ENCODE measurements at places on chromosomes 3 and 15.

GRCh38 chr3:125313060-125313635 is 62.0 kb downstream of the ZNF148 start:
- DNase-seq: peak; percentile 23

GRCh38 chr15:56813995-56814394 is 80.7 kb upstream of the ZNF280D start:
- no peak for DNase-seq

DNA sequence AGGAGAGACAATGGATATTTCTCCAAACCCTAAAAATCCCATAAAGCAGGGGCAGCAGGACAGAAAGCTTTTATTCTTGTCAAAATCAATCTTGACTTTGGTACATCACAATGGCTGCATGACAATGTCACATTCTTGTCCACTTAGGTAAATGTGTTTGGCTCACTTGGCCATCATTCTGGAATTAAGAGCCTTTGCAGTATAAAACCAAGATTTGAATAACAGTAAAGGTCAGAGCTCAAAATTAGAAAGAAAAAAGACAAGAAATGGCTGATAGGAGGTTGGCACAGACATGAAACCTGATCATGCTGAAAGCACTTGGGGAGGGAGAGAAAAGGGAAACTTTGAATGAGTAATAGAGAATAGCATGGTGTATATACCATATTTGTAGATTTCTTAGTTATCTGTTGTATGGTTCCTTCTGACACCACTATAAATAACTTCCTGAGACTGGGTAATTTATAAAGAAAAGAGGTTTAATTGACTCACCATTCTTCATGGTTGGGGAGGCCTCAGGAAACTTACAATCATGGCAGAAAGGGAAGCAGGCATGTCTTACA is 158.5 kb upstream of the SGO1 start:
- DNase-seq: no peak

DNA sequence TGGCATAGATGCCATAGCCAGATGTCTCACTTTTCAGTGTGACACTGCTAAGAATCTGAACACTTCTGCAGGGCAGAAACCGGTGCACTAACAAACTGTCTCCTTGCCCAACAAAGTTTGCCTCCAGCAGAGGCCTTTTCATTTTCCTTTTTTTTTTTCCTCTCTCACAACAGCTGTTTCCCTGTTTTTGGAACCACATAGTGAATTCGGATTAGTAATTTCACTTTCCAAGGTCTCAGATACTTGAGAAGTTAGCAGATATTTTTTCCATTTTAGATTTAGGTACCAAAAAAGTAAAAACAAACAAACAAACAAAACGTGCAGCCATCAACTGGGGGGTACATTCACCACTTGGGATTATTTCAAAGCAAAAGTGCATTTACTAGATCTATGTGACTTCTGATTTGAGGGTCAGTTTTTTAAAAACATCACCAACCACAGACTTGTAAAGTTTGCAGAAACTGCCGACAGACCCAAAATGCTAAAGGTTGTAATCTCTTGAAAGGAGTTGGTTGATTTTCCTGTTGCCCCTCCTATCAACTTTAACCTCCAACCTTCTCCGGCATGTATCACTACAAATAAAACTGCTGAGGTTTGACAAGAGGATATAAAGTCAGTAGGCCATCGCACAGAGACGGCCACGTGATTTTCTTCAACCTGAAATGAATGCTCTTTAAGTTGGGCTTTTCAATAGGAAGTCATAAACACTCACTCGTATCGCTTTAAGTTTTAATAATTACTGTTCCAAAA is 169.1 kb downstream of the CDIN1 start:
- no peak for DNase-seq

DNA sequence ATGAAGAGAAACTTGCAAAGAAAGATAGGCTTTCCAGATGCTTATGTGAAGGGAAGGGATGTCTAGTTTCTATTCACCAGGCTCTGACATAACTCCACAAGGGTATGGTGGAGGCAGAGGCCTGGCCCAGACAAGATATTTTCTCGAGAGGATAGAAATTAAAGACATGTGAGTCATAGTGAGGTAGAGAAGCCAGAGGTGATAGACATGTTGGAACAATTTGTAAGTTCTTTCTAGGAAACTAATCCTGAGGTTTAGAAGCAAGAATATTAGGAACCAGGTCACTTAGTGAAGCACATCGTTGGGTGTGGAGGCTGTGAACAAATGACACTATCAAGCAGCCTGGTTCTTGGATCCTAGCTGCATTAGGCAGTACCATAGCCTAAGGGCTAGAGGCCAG is 176.9 kb downstream of the BBX start:
- DNase-seq: peak; percentile 37

DNA sequence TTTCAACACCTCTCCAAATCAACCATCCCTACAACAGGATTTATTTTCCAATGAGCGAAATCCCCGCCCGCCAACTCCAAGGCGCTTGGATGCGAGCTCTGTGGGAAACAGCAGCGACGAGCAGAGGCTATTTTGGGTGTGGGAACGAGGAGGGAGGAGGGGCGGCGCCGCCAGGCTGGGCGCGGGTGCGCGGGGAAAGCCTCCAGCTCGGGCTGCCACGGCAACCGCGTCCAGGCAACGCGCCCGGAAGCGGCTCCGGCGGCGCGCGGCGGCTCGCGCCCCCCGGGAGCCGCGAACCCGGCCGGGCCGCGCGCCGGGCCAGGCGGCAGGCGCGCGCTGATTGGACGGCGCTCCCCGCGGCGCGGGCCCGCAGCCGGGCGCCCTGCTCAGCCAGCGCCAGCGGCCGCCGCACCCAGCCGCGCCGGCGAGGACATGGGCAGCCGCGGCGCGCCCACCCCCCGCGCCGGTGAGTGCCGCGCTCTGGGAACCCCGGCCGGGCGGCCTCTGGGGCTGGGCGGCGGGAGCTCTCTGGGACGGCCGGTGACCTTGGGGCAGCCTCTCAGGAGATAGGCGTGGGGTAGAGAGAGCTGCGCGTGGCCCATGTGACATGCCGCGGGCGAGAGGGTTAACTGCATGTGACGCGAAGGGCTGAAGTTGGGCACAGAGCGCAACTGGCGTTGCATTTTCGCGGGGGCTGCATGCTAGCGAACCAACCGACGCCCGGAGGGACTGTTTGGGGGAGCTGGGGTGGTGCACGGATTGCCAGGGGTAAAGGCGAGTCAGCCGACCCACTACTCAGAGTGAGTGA is at the start of gene FAM81A:
TSS of gene FAM81A (plus strand) at position 370 of the 808 bp plus-strand sequence. CDS start 20,441 bp downstream, outside the sequence.
- DNase-seq: peak; percentile 56

DNA sequence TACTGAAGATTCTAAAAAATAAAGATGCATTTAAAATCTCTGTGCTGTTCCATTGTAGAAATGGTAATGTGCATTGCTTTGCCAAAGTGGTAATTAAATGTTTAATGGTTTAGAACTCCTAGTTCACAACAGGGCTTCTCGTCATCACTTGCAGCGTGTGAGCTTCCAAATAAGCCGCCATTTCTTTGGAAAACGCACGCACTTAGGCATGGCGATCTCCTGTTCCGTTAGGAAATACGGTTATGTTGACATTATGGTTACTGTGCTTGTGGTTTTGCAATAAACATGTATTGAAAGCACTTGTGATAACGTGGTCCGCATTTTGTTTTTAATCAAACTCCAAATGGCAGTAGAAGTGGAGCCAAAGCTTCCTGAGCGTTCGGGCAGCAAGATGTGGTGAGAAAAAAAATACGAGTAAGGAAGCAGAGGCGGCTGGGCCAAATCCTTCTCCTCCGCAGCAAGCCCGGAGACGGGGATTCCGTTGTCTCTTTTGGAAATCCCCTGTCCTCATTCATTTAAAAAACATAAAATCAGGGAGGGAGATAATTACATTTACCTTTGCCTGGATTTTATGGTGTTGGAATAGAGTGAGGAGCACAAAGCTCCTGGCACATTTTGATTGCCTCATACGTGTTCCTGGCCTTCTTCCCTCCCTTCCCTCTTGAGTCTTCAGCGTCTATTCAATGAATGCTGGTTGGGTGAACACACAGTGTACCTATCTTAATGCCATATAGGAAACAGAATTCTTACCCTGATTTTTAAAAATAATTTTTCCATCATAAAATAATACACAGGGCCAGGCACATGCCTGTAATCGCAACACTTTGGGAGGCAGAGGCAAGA is 97.5 kb downstream of the SLC49A4 start:
- DNase-seq: no peak

DNA sequence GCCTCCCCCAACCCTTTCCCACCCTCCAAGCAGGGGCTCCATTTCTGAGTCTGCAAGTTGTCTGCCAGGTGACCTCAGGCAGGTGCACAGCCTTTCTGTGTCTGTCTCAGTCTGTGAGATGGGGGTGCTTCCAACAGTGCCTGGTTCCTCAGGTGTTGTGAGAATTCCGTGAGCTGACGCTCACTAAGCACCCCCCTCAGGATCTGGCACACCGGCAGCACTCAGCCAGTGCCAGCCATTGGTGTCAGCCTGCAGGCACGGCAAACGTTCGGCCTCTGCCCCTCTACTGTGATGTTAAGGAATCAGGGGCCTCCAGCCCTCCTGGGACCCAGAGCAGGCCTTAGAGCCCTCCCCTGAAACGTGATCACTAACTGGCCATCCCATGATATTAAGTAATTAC is 2.4 kb downstream of the KLF15 start:
- no peak for DNase-seq

DNA sequence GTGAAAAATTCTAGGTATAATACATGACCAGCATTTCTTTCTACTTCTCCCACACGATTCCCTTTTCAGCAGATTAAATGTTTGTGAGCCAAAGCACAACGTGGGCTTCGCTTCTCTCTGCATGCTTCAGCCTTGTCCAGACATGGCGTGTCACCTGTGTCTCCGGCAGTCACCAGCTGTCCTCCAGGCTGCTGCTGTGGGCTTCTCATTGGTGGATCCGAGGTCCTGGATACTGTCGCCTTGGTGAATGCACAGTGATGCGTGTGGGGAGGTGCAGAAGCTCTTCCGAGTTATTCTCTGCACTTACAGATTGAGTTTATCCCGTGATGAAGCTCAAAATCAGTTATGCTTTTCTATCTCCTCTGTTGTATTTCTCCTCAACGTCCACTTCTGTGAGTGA is 23.0 kb upstream of the GOLGA8J start:
- DNase-seq: no peak

GRCh38 chr15:77646104-77646694 is 13.5 kb upstream of the LINGO1 start:
- no peak for DNase-seq

GRCh38 chr3:194382196-194382891 is 12.8 kb upstream of the LRRC15 start:
- no peak for DNase-seq

DNA sequence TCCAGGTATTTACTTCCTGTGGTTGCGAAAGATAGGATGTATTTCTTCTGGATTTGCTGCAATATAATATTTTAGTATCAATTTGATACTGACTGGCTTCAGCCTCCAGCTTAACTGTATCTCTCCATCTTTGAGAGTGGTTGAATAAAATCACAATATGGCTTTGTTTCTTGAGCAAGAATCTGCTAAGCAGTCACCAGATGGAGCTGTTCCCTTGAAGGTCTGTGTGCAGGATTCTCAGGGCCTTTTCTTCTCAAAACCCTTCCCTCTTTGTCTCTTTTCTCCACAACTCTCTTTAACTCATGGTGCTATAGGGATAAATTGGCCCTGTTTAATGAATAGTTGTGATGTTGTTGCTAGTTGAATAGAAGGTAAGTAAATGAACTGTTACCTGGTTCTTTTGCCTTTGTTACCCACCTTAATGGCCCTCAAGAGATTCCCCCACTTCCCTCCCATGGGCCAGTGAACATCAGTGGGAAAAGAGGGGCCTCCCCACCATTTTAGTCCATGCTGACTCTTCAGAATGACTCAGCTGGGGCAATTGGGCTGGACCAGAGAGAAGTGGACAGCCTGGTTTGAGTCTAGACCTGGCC is 34.8 kb upstream of the RAB6B start:
- peak; percentile 82 for DNase-seq

DNA sequence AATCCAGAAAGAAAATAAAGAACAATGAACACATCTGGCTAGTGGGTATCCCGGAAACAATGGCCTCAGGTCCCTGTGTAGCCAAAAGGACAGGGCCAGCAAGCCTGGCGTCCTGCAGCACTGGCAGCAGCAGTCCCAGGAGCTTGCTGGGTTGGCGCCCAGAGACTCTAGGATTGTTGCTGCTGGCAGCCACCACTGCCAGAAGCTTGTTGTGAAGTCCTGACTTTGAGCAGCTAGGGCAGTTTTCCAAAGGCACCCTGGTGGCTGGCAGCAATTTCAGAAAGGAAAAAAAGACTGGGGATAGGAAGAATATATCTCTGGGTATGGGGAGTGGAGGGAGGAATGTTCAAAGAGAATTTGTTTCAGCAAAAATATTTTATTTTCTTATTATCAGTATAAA is 11.3 kb downstream of the SHQ1 start:
- DNase-seq: peak; percentile 46

- DNase-seq: no peak
Measured at GRCh38 chr3:38411591-38411990, 42.1 kb upstream of the ACVR2B start.

DNA sequence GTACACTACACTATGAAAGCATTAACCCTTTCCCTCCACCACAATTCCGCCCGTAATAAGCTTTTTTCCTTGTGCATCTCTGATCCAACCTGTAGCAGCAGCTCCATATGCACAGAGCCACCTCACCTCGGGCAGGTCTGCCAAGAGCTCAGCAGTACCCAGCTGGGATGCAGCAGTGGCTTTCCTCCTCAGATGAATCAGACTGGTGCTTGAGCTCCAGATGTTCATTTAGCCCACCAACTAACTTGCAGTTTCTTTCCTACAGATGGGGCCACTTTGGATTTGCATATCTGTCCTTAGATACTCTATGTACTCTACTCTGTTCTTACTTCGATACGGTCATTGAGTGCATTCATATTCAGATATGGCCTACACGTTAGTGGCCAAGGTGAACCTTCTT is 14.8 kb upstream of the FSIP1 start:
- no peak for DNase-seq

DNA sequence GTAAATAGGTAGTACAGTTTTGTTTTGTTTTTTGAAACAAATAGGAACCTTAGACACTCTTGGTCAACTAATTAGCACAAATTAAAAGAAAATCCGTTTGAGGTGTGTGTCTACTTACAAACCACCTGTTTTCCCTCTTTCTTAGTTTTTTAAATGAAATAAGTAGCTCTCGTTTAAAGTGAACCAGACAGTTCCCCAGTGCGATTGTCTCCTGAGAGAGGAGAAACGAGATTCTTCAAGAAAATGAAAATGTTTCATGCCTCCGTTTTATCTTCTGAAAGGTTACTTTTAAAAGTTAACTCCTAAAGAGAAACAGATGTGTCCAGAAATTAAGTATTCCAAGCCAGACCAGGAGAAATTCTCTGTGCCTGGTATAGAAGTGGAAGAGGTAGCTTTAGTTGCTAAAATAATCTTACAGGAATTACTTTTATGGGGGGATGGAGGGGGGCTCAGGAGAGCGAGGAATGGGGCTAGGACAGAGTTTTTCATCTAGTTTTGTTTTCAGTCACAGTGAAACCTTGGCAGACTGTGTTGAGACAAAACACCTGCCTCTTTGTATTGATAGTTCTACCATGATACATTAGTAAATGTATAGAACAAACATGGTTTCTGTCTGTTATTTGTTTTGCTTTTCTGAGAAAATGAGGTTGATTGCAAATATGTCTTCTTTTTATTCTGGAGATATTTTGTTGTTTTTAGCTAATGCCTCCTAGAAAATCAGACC is 155.1 kb upstream of the CNTN4 start:
- no peak for DNase-seq

- peak; percentile 69 for DNase-seq
Measured at GRCh38 chr15:50148362-50148963, 29.4 kb upstream of the ATP8B4 start.

Data from astrocyte of the spinal cord (primary cell).